ENCODE measurements at places on chromosomes 2 and 18.

GRCh38 chr2:39468579-39469451 lies 31.7 kb upstream of the MAP4K3 start:
- DNase-seq, result peak; percentile 74

- DNase-seq, result no peak
Observed at GRCh38 chr2:164840458-164840929, 1.1 kb downstream of the COBLL1 start.

- DNase-seq, result no peak
Observed at GRCh38 chr2:27041752-27042151, 9.0 kb downstream of the TMEM214 start.

DNA sequence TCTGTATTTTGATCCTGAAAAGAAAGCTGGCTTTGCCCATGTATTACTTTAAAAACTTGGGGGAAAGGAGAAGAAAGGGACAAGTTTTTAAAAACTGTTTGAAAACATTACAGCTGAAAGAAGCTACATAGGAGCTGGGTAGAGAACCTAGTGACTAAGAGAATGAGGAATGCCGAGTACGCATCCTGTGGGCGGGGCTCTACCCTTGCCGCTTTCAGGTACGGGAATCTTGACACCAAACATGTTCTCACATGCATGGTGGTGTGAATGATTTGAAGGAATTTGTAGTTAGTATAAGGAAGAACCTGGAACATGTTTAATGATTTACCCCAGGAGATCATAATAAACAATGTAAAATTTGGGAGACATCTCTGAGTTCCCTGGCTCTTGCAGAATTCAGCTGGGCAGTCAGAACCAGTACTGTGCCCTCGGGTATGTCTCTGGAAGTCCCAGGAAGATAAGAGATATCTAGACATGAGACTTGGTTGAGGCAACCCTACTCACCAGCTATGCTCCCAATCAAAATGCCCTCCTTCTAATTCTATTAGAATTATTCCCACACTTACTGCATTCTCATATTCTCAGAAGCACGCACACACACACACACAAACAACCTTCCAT lies 16.5 kb upstream of the TGFA start:
- peak; percentile 18 for DNase-seq

DNA sequence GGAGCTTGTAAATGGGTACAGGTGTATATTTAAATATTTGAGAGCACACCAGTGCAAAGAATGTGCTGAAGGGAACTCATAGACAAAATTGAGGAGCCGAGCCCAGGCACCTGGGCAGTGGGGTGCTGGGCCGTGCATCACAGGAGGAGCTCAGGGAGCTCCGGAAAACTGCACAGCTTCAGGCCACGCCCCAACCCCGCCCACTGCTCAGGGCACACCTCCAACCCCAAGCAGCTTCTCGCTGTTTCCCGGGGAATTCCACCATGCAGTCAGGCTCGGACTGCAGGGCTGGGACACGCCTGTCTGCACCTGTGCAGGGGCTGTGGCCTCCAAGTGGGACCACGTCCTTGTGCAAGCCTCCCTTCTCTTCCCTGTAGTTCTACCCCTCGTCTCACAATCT lies 243.0 kb downstream of the HDAC4 start:
- no peak for DNase-seq

GRCh38 chr18:48949606-48950535 lies 894 bp downstream of the SMAD7 start:
- peak; percentile 45 for DNase-seq

GRCh38 chr2:232418466-232419244 lies 12.0 kb downstream of the ALPG start:
- peak; percentile 3 for DNase-seq

DNA sequence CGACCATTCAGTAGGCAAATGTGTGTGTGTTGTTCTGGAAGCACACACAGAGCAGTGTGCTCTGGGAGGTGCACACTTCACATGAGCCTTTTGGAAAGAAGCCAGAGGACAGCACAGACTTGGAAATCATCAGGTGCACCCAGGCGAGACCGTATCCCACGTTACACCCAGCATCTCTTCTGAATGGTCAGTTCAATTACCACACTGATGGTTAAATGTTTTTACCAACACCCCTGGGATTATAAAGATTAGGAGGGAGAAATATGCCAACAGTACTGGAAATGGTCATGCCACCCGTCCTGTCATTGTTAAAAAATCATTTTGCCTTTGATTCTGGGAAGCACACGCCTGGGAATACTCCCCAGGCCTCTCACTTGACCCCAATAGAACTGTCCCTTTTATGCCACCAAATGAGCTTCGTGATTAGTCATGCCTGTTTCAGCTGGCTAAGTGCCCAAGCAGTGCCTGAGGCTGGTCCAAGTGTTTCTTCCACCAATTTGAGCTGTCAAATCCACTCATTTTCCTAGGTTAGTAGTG lies 183.7 kb downstream of the NRP2 start:
- DNase-seq, result no peak

DNA sequence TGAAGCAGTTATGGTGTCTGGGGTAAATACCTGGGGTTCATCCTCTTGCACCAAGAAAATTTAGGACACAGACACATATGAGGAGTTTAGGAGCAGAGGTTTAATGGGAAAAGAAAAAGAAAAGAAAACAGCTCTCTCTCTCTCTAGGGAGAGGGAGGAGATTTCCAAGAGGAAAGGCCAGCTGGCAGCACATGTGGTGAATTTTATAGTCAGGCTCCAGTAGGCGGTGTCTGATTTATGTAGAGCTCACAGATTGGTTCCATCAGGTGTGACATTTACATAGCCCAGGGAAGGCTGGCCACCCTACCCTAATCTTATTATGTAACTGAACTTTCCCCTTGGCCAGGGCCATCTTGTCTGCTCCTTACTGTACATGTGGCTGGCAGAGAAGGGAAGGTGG lies 297.5 kb upstream of the RGPD4 start:
- peak; percentile 31 for DNase-seq

DNA sequence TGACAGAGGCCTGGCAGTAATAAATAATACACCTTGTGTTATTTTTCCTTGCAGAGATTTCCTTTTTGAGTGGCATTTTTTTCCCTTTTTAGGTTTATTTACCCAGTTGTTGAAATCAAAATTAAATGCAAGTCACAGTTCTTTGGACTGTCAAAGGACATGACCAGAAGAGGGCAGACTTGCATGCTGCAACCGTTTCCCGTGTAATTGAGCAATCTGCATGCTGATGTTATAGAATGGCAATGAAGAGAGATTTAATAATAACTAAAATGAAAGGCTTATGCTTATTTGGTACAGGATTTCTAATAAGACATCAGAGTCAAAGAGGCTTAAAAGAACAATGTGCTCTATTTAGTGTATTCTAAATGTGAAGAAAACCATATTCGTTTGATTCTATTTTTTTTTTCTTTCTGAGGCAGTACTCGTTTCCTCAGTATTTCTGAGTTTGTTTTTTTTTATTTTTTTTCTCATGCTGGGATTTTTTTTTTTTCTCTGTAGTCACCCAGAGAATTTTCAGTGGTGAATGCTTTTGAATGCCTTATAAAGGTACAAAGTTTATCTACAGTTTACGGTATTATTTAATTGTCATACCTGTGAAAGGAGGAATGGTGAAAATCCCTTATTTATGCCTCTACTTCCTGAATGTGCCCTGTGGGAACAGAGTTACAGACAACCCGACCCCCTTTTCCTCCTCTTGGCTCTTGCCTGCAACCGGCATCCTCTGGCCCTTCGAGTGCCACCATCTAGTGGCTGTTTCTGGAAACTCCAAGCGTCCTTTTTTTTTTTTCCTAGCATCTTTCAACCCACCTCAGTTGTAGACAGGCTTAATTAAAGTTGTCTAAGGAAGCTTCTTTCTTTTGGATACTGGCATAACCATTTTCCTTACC lies 368.5 kb downstream of the LRRTM1 start:
- DNase-seq, result peak; percentile 74

DNA sequence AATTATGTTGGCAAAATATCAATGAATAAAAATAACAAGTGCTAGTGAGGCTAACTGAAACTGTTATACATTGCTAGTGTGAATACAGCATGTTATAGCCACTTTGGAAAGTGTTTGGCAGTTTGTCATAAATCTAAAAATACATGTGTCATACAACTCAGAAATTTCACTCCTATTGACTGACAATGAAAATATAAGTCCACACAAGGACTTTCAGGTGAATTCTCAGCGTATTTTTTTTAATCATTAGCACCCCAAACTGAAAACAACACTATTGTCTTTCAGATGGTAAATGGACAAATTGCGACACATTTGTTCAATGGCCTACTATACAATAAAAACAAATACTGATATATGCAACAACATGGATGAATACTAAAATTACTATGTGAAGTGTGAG lies 884.8 kb downstream of the TRIB2 start:
- no peak for DNase-seq

DNA sequence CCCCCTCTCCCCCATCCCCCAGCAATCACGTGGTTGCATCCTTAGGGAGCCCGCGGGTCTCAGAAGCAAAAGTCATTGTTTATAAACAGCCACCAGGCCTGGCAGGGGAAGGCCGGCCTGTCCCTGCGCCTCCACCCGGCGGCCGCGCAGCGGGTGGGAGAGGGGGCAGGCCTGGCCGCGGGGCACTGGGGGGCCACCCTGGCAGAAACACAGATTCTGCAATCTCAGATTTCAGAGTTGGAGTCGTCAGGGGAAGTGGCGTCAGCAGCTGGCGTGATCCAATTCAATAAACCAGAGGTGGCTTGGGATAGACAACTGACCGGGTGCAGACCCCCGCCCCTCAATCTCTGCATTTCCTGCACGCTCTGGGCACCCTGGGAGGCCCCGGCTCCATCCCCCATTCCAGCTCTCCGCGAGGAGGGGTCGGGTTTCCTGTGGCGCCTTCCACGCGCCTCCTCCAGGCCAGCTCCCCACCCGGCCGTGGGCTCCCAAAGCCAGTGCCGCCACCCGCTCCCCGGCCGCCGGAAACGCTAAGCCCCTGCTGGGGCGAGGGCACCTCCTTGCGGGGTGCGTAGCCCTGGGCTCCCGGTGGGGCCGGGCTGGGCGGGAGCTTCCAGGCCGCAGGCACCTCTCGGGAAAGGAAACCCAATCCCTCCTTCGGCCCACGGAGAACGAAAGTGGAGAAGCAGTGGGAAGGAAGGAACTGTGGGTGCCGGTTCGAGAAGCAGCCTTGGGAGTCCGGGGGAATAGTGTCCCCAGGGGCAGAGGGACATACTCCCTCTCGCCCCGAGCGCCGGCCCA lies 1.1 kb downstream of the BIN1 start:
- peak; percentile 59 for DNase-seq

GRCh38 chr18:8536922-8537321 lies 72.3 kb upstream of the RAB12 start:
- DNase-seq, result no peak

GRCh38 chr2:109033171-109033570 lies 44.2 kb upstream of the EDAR start:
- no peak for DNase-seq

GRCh38 chr2:79831961-79832360 lies 319.1 kb downstream of the CTNNA2 start:
- DNase-seq, result no peak

DNA sequence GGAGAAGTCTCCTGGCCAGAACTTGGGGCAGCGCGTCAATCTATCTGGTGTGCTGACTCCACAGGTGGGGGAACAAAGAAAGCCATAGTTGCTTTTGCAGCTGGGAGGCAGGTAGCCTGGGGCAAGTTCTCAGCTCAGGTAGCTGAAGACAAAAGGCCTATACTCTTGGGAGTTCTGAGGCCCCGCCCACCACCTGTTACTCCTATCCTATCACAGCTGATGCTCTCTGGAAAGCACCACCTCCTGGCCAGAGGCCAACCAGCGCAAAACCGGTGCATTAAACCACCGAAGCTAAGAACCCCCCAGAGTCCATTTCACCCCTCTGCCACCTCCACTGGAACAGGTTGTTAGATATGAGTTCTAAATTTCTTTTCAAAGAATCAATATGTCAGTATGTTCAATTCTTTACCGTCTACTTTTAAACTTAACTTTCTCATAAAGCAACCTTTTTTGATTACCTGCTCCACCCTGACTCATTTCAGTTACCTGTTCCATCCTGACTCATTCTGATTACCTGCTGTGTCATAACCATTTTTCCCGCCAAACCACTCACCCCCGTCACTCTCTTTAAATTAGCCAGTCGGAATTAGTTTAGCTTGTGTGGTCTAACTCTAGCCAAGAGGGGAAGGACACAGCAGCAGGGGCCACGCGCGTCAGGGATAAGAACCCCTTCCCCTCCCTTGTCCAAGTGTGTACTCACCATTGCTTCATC lies 43.4 kb downstream of the UPP2 start:
- DNase-seq, result no peak

DNA sequence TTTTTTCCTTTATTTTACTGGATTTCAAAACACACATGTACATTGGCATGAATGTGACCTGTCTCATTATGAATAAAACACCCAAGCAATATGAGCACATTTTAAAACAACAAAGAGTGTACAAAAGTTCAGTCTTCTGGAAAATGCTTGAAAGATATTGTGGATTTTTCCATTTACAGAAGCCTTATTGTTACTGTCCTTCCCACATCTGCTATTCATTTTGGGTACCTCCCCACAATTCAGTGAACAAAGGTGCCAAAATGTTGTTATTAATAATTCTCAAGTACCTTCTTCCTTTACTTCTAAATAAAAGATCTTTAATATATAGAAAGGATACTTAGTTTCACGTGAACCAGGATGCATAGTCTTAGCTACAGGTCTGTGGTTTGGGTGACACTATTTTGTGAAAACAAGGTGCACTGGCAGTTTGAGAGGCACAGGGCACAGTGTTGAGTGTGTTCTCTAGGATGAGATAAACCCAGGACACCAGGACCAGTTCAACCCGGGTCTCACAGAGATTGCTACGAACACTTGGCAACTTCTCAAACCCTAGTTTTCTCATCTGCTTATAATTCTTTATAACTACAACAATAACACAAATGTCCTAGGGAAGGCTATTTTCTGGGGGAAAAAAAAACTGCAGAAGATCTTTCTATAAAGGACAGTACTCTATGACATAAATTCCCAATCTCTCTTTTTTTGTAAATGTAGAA lies 84.5 kb upstream of the GALNT5 start:
- DNase-seq, result peak; percentile 69

- no peak for DNase-seq
Observed at GRCh38 chr18:54086046-54086802, 138.2 kb downstream of the MBD2 start.

DNA sequence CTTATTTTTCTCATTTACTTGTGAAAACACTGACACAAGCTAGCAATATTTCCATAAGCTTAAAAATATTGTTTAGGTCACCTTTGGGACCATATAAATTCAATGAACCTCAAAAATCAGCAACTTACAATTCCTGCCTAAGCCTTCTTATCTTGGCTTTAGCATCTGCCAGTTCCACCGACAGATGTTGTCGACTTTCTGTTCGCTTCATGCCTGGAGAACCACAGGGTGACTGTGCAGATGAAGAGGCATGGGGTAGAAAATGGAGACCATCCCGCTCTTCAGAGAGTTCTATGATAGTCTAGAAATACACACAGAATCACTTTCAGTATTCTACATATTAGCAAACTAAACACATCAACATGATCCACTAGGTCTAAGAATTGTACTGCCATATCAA lies 64.2 kb downstream of the CCDC88A start:
- no peak for DNase-seq
